ENCODE measurements at places on chromosomes 3 and 15.
A peak's percentile ranks its signal among the peaks of the same experiment; 100 is the strongest.

- no peak for DNase-seq
Measured at GRCh38 chr3:109597444-109597843, 260.1 kb upstream of the DPPA4 start.

GRCh38 chr3:126355251-126355650, 2.0 kb downstream of the KLF15 start:
- peak; percentile 22 for DNase-seq

DNA sequence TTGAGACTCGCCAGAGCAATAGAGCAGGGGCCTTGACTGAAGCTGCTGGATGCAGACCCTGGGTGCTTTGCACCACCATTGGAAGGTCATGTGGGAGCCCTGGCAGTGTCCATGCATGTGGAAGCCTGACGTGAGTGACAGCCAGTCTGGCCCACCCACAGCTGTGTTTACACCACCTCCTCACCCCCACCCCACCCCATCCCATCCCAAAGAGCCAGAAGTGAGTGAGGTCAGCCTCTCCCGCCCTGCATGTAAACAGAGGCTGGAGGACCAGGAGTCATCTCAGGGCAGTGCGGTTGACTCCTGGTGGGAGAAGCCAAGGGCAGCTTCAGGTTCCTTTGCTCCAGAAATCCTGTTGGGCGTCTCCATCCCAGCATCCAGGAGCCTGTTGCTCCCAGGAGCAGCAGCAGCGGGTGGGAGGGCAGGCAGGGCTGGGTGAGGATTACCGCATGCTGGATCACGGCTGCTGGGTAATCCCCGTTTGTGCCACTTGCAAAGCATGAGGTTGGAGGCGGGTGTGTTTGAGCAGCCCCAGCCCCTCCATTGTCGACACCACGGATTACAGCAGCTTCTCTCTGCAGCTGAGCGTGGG, 44.6 kb downstream of the CORO2B start:
- peak; percentile 64 for DNase-seq

GRCh38 chr15:51558876-51559275, 63.7 kb downstream of the DMXL2 start:
- DNase-seq: no peak

DNA sequence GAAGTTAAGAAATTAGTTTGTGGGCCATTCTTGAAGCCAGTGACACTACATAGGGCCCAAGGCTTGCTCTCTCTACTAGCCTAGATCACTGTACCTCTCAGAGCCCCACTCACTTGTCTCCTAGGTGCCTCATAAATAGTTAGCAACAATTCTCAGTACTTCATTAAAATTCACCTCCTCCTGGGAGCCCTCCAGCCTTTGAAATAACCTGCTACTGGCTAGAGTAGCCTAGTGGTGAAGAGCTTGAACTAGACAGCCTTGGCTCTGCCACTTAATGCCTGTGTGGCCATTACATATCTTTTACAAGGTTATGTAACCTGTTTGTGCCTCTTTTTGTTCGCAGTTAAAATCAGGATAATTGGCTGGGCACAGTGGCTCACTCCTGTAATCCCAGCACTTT, 89.3 kb downstream of the UBE2E2 start:
- no peak for DNase-seq

GRCh38 chr3:77158730-77159581, 119.1 kb downstream of the ROBO2 start:
- peak; percentile 12 for DNase-seq

GRCh38 chr15:74193299-74193718, 9.3 kb downstream of the STRA6 start:
- peak; percentile 74 for DNase-seq

GRCh38 chr15:87826119-87826747, 430.3 kb downstream of the NTRK3 start:
- DNase-seq: no peak

GRCh38 chr3:29412110-29412509, 131.2 kb downstream of the RBMS3 start:
- no peak for DNase-seq

DNA sequence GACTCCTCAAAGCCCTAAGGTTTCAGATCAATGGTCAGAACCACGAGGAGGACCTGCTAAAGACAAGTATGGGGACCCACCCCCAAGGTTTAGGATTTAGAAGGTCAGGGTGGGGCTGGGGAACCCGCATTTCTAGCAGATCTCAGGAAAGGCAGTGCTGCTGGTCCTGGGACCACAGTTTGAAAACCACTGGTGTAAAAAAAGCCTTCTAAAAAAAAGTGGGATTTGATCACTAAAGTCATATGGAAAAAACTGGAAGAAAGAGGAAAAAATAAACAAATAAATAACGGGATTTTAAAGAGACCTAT, 832 bp downstream of the SLC41A3 start:
- no peak for DNase-seq

DNA sequence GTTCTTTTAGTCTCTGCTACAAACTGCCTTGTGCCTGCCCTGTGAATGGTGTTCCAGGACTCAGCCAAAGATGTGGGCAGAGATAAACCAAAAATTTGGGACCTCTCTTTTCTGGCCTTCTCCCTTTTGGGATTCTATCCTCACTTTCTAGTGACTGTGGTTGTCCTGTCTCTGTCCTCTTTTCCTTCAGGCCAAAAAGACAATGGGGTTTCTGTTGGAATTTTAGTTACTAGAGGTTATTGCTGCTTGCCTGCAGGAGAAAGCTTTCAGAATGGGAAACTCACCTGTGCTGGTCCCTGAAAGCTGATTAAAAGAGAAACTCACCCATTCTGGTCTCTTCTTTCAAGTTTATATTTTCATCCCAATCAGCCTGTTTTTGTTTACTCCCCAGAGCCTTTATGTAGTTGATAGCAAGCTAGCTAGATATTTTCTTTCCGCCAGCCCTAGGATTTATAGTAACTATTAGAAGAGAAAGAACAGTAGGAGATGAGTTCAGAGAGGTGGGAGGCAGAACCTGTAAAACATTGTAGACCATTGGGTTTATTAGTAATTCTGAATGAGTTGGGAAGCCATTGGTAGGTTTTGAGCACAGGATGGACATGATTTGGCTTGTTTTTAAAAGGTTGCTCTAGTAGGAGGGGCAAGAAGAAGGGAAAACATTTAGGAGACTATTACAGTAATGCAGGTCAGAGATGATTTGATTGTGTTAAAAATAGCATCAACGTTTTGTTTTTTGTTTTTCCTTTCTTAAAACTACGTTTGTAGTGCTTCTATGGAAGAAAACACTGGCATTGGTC, 138.9 kb downstream of the TCF12 start:
- no peak for DNase-seq

DNA sequence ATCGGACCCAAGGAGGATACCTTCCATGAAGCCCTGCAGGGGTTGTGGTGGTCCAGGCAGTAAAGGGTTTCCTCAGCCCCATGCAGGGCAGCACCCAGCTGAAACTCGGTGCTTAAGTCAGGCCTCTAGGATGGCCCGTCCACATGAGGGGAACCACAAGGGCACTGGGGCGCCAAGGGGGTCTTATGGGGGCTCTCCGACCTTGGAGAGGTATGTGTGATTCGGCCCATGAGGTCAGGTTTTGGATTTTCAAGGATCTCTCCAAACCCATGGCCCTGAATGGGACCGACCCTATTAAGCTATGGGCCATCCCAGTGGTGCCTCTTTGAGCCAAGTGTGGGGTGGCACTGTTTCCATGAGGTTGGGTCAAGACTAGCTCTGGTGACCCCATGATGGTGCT, 233.3 kb downstream of the SNRPN start:
- DNase-seq: no peak

DNA sequence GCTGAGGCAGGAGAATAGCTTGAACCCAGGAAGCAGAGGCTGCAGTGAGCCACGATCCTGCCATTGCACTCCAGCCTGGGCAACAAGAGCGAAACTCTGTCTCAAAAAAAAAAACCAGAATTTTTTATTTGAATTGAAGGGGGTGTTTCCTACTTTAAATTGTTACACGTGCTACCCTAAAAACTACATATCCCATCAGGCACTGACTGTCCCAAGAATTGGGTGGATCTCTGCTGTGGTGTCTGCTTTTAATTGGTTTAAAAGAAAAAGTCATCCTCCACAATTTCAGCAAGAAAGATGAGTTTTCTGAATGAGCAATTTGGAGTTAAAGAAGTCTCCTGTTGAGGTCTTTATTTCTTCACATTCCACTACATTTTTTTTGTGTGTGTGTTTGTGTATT, 2.1 kb downstream of the PDIA3 start:
- DNase-seq: peak; percentile 34
